Transverse colon (tissue), 4 donors: ENCODE measurements at places on chromosomes 16 and 17. TPM values are rescaled to one million over a fixed set of nuclear protein-coding genes. Genes with fewer than 3 reads are reported as not detected.

DNA sequence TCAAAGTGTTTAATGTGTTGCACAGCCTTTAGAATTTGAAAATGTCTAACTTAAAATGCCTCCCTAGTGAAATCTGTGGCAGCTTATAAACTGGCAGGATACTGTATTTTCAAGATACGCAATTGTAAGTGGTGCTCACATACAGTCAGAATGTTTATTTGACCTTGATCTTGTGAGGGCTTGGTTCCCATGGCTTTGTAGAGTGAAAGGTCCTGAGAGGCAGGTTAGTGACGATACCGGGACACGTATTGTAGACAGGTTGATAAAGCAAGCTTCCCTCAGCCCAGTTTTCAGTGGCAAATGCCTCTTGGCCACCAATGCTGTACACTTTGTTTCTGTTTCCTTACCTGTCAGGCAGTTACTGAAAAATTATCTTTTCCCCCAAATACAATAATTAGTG lies 426.6 kb downstream of the MAF start:
- no peak overlapping the region for H3K4me3 ChIP-seq
- DNase-seq: no peak
- H3K4me1 ChIP-seq: no peaks in the 10 kb centered on the region
- H3K36me3 ChIP-seq: no peaks in the 10 kb centered on the region
- H3K27ac ChIP-seq: no peak overlapping the region

GDPD3 gene
- total RNA-seq: 33.3 TPM

DRC3 gene
- 1.8 TPM for total RNA-seq

IRX5 gene
- not detected for total RNA-seq

- H3K36me3 ChIP-seq: no peaks in the 10 kb centered on the region
- no peak for DNase-seq
- no peak overlapping the region for H3K27ac ChIP-seq
- no peaks in the 10 kb centered on the region for H3K4me1 ChIP-seq
- peaks cover 28% of the 10 kb centered on the region for H3K27me3 ChIP-seq
- H3K4me3 ChIP-seq: no peak overlapping the region
Measured at GRCh38 chr16:87012954-87013938, 303.9 kb downstream of the C16orf95 start.

SLFN12 gene
- total RNA-seq: 3.5 TPM

DNA sequence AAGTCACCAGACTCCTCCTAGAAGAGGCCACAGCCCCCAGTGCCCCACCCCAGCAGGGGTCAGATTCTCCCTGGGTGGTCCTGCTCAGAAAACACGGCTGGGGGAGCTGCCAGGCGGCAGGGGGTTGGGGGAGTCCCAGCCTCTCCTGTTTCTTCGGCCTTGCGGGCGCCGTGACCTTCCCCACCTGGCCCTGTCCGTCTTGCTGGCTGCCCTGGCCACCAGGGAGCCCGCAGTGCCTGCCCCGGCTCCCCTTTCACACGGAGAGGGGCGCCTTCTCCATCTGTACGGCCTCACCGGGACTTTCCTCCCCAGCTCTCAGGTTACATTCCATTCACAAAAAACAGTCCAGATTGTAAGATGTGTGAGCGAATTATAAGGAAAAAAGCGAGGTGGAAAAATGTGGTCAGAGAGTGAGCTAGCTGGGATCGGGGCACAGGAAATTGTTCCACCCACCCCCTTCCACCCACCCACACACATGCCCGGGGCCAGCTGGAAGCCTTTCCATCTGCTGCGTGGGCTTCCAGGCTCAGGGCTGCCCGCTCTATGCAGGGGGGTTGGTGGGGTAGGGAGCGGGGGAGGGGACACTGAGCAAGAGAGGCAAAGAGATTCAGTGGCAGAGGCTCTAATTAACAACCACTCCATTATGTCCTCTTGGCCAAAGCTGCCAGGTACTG lies 14.6 kb upstream of the CIBAR2 start:
- no peak for DNase-seq
- no peaks in the 10 kb centered on the region for H3K27me3 ChIP-seq
- H3K4me3 ChIP-seq: no peak overlapping the region
- H3K27ac ChIP-seq: peak overlapping the region; percentile 28
